NCI-H1436 (cell line): ENCODE measurements at places on chromosomes 6 and 20.

DNA sequence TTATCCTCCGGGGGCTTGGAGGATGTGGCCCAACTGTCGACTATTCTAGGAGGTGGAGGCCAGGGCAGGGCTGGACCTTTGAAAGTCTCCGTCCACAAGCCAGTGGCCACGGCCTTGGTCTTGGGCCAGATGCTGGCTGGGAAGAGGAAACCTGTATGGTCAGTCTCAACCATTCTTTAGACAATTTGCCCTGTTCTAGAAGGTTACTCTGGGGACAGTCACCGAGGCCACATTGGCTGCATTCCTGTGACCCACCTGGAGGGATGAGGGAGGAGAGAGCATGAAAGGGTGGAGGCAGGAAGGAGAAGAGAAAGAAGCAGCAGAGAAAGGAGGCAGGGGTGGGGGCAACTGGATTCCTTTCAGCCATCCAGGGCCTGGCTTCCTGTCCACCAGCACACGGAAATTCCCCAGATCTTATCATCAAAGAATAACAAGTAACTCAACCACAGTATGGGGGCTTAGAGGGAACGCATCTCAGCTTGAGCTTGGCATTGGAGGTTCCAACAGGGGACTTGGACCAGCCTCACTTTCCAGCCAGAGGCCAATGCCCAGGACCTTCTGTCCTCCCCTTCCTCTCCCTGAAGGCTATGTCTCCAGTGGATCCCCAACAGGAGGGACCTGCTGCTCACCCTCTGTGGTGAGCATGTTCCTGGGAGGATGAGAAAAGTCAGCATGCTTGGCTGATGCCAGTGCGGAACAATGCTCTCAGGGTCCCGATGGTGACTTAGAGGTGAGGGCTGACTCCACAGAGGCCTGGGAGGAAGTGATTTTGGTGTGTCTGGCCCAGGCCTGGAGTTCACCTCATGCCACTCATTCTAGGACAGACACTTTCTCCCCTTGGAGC, 30.4 kb downstream of the TGM2 start:
- no peak for DNase-seq

DNA sequence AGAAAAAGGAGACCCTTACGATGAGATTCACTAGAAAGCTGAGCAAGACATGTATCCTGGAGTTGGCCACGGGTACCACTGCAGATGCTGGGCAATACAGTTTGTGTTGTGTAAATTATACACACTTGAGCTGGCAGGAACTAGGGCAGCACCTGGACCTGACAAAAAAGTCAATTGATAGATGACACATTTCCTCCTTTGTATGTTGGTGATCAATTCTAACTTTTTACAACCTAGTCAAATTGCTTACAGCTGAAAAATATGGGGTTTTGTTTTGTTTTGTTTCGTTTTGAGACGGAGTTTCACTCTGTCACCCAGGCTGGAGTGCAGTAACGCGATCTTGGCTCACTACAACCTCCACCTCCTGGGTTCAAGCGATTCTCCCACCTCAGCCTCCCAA, 108.9 kb downstream of the UST start:
- no peak for DNase-seq

- DNase-seq: no peak
These were observed 31.7 kb downstream of the FOXC1 start for GRCh38 chr6:1641343-1641885.

GRCh38 chr6:16705081-16705993, 55.9 kb downstream of the ATXN1 start:
- DNase-seq: no peak

DNA sequence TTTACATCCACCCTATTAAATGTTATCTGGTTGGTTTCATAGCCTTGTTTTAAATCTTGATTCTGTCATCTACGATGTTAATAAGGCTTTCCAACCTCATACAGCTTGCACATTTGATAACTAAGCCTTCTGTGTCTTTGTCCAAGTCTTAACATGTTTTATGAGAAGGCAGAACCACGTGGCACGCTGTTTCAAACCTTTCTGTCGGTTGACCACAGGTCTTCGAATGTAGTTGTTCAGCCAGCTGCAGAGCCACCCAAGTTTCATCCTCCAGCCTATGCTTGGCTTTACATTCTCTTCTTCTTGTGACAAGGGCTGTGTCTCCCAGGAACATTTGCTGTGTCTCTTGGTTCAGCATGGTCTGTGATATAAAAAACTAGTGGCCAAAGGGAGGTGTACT, 15.7 kb upstream of the SGK2 start:
- no peak for DNase-seq

DNA sequence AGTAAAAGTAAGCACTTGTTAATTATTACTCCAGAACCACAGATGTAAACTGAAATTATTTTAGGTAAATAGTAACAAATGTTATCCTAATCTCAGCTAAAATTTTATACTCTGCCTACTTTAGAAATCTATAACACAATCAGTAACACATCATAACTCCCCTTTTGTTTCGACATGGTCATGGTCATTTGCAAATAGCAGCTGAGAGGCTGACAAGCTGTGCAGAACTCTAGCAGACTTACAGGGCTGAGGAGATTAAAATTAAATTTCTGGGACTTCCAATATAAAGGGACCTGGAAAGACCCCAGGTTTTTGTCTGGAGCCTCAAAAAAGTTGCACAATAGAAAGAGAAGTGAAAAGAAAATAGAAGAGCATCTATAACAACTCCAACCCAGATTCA, 88.8 kb downstream of the PRL start:
- no peak for DNase-seq

GRCh38 chr20:50149481-50150254, 3.9 kb downstream of the PEDS1 start:
- no peak for DNase-seq

GRCh38 chr6:87993356-87993755, 54.3 kb upstream of the SPACA1 start:
- DNase-seq: no peak
